ENCODE measurements at places on chromosomes 11 and 22. TPM values are rescaled to one million over a fixed set of nuclear protein-coding genes. Genes with fewer than 3 reads are reported as not detected.

The KCTD14 gene
- total RNA-seq, result not detected

The CRYBB1 gene
- 0.65 TPM for total RNA-seq

The DYNC2H1 gene
- total RNA-seq, result 2.9 TPM

The SPECC1L gene
- total RNA-seq, result 41.1 TPM

The TH gene
- not detected for total RNA-seq

The TRPM5 gene
- total RNA-seq, result not detected

The GRIA4 gene
- not detected for total RNA-seq

Measured in Right ventricle myocardium superior (tissue), 1 donor.